Activated T-cell treated with anti-CD3 and anti-CD28 coated beads, Interleukin-2, amount 50 U/mL, for 4 hours (primary cell): ENCODE measurements at places on chromosomes 11 and 22. TPM values are rescaled to one million over a fixed set of nuclear protein-coding genes. Genes with fewer than 3 reads are reported as not detected.

DNA sequence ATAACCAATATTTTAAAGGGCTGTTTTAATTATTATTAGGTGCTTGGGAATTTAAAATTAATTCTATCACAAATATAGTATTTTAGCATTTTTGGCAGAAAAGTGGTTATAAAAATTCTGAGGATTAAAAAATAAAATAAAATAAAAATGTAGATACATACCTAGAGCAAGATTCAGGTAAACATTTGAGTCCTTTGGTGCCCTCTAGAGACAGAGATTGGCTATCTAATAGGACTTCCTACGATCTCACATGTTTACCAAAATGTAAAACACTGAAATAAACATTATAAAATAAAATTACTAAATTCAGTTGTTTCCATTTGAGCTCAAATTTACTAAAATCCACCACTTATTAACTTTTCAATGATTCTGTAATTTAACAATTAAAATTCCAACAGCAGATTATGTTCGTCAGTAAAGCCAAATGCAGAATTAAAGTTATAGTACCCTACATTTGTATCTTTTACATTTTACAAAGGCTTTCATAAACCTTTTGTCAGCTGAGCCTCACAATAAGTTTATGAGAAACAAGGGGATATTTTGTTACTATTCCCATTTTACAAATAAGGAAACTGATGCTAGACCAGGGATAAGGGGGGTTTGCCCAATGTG, 27.7 kb downstream of the SLC36A4 start:
- DNase-seq: no peak

- no peak for DNase-seq
Observed at GRCh38 chr22:45842291-45842991, 134.5 kb downstream of the WNT7B start.

DNA sequence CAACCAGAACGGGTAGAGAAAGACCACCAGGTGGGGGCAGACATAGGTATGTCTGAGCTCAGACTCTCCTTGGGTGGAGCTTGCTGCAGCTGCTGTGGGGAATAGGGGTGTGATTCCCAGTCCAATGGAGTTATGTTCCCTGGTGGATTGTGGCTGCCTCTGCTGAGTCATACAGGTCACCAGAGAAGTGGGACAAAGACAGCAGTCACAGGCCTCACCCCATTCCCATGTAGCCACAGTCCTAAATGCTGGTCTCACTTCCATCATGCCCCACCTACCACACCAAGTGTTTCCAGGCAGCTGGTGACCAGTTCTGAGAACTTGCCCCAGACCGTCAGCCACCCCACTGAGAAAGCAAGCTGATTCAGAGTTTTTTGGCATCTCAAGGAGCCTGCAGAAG, 17.5 kb downstream of the OR52E5 start:
- no peak for DNase-seq

DNA sequence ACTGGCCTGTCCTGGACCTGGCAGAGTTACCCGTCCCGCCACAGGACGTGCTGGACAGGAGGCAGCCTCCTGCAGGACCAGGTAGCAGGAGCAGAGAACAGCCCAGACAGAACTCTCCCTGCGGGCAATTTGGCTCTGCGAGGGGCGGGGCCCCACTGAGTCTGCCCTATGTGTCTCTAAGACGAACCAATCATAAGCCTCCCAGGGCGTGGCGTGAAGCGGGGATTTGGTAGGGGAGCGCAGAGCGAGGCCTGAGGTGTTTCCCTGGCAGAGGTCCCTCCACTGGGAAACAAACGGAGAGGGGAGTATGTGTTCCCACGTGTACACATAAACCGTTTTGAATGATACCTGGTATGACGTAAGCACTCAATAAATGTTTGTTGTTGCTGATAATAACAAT, 7.4 kb downstream of the CD82 start:
- no peak for DNase-seq

DNA sequence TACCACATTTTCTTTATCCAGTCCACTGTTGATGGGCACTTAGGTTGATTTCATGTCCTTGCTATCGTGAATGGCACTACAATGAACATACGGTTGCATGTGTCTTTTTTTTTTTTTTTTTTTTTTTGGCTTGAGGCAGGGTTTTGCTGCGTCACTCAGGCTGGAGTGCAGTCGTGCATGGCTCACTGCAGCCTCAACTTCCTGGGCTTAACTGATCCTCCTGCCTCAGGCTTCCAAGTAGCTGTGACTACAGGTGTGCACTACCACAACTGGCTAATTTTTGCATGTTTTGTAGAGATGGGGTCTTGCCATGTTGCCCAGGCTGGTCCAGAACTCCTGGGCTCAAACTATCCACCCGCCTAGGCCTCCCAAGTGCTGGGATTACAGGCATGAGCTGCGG, 1.5 kb upstream of the CCDC90B start:
- no peak for DNase-seq

GRCh38 chr11:18612394-18612793, 12.8 kb downstream of the MISFA start:
- no peak for DNase-seq

GRCh38 chr11:63535734-63536133, 874 bp upstream of the PLAAT4 start:
- no peak for DNase-seq

- no peak for DNase-seq
Observed at GRCh38 chr11:69317401-69318092, 23.6 kb downstream of the MYEOV start.

DNA sequence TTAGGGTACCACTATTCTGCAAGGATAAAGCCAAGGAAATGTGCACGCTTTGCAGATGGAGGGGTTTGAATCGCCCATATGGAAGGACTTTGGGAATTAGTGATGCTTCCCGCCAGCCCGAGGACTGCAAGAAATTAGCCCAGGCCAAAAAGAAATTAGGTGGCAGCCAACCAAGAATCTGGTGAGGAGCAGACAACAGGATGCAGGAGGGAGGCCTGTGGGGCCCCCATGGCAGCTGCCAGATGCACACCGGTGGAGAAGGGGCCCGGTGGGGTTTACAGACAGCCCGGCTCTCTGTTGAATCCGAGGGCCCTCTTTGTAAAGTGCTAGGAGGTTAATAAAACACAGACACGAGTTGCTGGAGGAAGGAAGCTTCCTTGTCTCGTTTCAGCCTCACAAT, 73.5 kb downstream of the TIMP3 start:
- no peak for DNase-seq

- DNase-seq: no peak
Observed at GRCh38 chr11:20875889-20876288, 206.5 kb downstream of the NELL1 start.

- peak; percentile 88 for DNase-seq
Observed at GRCh38 chr22:23786752-23787599, at the start of gene SMARCB1. Gene SMARCB1, plus strand, starts transcription at chr22:23786966. Its CDS starts 204 bp downstream, at chr22:23787170.

GRCh38 chr22:19169002-19169946, 9.3 kb downstream of the SLC25A1 start:
- no peak for DNase-seq

- DNase-seq: no peak
Observed at GRCh38 chr11:35994421-35994820, 50.6 kb downstream of the LDLRAD3 start.

- DNase-seq: no peak
Observed at GRCh38 chr11:74256378-74257133, 54.9 kb downstream of the P4HA3 start.

DNA sequence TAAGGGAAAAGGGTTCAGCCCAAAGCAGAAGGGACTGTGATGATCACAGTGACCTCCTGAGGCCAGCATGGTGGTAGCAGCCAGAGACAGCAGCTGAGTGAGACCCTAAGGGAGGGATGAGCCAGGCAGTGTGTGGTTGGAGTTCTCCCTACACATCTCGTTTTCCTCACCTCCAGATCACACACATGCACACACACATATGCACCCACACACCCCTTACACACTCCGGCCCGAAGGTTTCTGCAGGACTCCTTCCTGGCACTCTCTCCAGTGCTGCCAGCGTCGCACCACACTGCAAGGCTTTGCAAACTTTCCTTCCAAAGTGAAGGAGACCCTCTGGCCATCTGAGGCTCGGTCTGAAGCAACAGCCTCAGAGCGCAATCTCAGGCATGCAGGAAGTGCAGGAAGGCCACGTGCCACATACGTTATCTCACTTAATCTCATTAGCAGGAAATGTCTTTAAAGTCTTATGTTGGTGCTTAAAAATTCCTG, 26.9 kb upstream of the TP53I11 start:
- no peak for DNase-seq

DNA sequence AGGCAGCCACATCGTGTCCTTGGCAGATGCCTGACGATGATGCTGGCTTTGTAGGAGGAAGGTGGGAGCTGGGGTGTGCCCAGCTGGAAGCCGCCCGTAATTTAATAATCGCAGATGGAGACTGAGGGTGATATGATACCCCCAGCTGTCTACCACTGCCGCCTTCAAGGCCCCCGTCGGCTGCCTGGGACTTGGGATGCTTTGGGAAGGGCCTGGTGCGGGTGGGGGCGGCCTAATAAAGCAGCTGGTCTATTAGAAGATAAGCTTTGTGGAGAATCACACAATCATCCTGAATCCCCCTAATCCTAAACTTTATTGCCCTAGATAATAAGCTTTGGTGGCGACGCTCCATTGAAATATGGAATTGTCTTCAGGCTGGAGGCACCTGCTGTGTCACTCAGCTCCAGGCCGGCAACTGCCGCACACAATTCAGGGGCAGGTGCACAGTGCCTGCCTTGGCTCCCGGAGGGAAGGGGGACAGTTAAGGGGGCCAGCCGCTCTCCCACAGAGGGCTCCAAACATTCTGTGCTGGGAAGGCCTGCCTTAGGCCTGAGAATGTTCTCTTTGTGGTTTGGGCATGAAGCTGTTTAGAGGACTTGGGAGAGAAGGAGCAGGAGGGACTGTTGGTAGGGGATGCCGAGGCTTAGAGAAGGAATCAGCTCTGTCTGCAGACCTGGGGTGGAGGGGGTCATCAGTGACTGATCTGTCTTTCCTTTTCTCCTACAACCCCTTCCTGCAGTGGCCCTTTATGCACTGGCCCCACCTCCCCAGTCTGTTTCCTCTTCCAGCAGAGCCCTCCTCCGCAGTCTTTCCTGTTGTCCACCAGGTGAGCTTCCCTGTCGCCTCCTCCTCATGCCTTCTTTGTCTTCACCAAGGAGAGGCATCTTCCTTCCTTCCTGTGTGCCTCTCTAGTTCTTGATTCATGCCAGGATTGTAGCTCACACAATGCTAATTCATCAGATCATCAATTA, 65.3 kb downstream of the ARL14EP start:
- DNase-seq: no peak

- no peak for DNase-seq
Observed at GRCh38 chr11:59865031-59865430, 1.3 kb downstream of the TCN1 start.

GRCh38 chr11:118618991-118619375, 11.6 kb downstream of the PHLDB1 start:
- no peak for DNase-seq

DNA sequence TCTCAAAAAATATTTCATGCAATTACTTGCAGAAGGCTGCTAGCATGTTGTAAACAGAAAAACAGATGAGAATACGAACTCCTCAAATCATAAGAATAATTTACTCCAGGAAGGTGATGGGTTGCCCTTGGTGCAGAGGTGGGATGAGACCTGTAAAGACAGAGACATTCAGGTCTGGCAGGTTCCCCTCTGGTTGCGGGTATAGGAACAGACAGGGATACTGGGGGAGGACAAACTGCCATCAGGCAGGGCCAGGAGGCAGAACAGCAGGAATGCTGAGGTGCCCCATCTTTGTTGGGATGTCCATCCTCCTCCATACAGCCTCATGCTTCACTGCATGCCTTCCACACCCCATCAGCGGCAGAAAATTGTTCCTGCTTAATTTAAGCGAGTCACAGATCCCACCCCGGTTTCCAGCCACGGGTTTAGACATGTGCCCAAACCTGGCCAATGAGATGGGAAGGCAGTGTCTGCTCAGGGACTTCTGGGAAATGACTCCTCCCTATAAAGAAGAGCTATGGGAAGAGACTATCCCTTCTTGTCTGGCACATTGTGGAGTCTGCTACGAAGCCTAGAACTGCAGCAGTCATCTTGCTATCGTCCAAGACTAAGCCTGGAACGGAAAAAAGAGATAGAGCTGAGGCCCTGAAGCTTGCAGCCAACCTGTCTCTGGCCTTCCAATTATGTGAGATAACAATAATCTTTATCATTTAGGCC, 23.1 kb upstream of the IRAG1 start:
- DNase-seq: no peak

DNA sequence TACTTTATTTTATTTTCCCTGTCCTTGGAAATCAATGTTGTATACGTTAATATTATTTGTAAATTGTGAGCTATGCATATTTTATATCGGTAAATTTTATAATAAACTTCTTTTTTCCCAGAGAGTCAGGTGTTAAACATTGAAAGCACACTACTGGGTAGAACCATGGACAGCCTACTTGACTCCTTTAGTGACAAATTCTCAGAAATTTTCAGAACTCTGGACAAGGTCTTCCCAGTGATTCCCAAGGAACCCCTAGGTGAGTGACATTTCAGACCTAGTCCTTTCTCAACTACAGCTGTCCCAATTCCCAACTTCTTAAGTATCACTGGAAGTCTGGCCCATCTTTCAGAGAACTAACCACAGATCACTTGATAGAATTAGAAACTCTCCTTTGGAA, 107.2 kb downstream of the RCN1 start:
- no peak for DNase-seq

- no peak for DNase-seq
Observed at GRCh38 chr11:18265949-18266348, at the start of gene SAA1. Gene SAA1, plus strand, starts transcription at chr11:18266264. Its CDS starts 624 bp downstream, at chr11:18266888.

GRCh38 chr11:47258317-47258902, 614 bp downstream of the NR1H3 start:
- DNase-seq: no peak

DNA sequence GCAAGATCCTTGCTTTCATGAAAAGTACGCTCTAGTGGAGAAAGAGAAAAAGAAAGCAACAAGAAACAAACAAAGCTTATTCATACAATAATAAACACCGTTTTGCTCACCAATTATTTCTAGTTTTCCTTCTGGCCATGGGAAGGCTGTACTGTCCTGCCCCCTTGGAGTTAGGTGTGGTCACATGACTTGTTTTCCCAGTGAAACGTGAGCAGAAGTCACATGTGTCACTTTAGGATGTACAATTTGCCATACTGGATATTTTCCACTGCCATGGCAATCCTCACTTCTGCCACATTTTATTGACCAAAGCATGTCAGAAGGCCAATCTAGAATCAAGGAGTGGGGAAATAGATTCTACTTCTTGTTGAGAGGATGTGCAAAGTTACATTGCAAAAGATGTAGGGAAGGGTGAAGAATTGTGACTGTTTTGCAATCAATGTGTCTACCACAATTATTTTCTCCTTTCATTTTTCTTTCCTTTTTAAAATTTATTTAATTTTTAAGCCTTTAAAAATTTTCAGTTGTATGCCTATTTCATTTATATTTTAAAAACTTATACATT, 24.3 kb upstream of the TRAF6 start:
- DNase-seq: no peak

GRCh38 chr22:35231585-35232084, 25.7 kb upstream of the HMGXB4 start:
- DNase-seq: peak; percentile 63

GRCh38 chr22:19986410-19987341, 29.9 kb downstream of the ARVCF start:
- DNase-seq: peak; percentile 34

Gene MMP27
- total RNA-seq: not detected

Gene PATE1
- not detected for total RNA-seq

Gene SLC25A18
- not detected for total RNA-seq

Gene KCNE3
- not detected for total RNA-seq

Gene OSM
- 22.2 TPM for total RNA-seq

Gene LRRC4C
- not detected for total RNA-seq

Gene MS4A6A
- total RNA-seq: not detected

Gene B4GAT1
- 10.3 TPM for total RNA-seq

Gene TTLL1
- total RNA-seq: 1.5 TPM

Gene LZTR1
- total RNA-seq: 96.6 TPM

Gene CHADL
- total RNA-seq: 0.60 TPM
